ENCODE measurements at places on chromosomes 16 and 17.

GRCh38 chr17:49482144-49482817, 12.8 kb upstream of the NGFR start:
- no peak for DNase-seq

GRCh38 chr17:62804822-62805221, 3.3 kb downstream of the MARCHF10 start:
- no peak for DNase-seq

- DNase-seq = no peak
Measured at GRCh38 chr16:10933865-10934264, 8.4 kb downstream of the DEXI start.

DNA sequence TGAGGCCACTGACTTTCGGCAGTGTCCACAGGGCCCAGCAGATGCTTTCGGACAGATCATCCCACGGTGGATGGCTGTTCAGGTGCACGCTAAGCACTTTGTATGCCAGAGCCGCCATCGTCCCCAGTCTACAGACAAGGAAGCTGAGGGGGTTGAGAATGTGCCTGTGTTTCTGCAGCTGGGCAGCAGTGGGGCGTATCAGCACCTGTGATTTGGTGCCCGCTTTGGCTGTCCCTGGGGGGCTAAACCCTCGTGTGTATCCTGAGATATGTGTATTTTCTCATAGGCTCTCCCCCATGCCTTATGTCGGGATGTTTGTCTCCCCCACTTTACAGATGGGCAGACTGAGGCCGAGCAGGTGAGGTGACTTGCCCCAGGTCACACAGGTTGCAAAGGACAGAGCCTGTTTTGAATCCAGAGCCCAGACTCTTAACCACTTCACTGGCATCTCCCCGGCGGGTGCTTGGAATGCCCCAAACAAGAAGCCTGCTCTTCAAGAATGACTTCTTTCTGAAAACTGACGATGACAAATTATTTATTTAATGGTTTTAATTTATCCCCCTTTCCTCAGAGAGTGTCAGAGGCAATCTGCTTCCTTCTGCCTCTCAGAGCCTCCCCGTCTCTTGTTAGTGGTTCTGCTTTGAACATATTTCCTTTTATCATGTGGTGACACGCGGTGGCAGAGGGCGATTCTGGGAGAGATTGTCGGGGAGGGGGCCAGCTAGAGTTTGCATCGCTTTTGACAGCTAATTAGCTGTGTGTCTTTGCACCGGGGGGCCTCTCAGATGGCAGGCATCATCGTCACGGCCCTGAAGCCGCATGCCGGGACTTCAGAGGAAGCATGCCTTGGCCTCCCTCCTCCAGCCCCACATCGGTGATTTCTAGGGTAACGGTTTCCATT, 149.6 kb upstream of the CIBAR2 start:
- DNase-seq = no peak

- no peak for DNase-seq
Measured at GRCh38 chr17:58660621-58661020, 31.2 kb downstream of the TEX14 start.

GRCh38 chr16:78703936-78704335, 604.5 kb downstream of the WWOX start:
- no peak for DNase-seq

DNA sequence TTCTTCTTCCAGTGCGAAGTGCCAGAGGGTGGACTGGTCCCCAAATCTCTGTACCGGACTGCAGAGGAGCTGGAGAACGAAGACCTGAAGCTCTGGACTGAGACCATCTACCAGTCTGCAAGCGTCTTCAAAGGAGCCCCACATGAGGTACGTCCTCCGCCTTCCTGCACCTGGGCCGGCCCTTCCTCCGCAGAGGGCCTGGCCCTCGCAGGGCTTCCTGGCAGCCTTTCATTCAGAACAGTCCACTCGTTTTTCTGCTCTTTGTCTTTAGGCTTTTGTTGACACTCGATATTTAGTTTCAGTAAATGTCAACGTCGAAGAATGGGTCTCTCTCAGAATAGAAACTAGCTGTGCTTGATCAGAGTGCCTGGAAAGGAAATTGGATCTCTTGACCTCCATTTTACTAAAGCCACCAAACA, 68.6 kb downstream of the SEC14L1 start:
- DNase-seq = no peak

All from C1 segment of cervical spinal cord (tissue), 14 donors.